Thoracic aorta (tissue), 2 donors: ENCODE measurements at places on chromosomes 11 and 22.

- DNase-seq = no peak
Measured at GRCh38 chr11:29256580-29256979, 760.2 kb downstream of the KCNA4 start.

DNA sequence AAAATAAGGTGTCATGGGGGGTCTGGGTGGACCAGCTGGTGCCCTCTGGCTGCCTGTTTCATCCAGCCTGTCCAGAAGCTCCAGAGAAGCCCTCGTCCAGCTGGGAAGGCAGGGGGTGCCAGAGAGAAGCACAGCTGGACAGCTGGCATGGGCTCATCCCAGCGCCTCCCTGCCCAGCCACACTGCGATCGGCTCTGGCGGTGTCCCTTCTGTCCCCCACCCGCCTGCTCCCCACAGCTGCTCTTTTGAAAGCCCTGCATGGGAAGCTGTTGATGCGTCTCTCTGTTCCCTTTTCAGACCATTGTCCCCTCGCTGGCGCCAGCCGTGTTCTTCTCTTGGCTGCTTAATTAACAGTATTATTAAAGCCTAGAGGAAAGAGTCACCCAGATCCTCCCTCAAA, 86.5 kb downstream of the MN1 start:
- DNase-seq = no peak

DNA sequence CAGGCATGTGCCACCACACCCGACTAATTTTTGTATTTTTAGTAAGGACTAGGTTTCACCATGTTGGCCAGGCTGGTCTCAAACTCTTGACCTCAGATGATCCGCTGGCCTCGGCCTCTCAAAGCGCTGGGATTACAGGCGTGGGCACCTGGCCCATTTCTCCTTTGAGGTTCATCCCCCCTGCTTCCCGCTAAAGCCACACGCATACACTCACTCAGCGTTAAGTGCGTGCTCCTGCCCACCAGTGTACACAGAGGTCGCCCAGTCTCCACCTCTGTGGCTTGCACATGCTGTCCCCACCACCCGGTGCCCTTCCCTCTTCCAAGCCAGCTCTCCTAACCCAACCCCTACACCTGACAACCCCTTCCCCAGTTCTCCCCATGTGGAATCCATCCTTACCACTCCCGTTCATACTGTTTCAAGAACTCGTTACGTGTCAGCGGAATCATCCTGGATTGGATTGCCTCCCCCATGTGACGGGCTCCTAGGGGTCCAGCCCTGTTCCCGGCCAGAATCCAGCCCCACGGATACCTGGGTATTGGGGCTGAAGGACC, 15.7 kb upstream of the CYTH4 start:
- no peak for DNase-seq

GRCh38 chr11:130159657-130160497, at the start of gene ST14:
TSS of gene ST14 (plus strand) at chr11:130159782. CDS start at chr11:130159980, 198 bp downstream.
- DNase-seq = no peak

DNA sequence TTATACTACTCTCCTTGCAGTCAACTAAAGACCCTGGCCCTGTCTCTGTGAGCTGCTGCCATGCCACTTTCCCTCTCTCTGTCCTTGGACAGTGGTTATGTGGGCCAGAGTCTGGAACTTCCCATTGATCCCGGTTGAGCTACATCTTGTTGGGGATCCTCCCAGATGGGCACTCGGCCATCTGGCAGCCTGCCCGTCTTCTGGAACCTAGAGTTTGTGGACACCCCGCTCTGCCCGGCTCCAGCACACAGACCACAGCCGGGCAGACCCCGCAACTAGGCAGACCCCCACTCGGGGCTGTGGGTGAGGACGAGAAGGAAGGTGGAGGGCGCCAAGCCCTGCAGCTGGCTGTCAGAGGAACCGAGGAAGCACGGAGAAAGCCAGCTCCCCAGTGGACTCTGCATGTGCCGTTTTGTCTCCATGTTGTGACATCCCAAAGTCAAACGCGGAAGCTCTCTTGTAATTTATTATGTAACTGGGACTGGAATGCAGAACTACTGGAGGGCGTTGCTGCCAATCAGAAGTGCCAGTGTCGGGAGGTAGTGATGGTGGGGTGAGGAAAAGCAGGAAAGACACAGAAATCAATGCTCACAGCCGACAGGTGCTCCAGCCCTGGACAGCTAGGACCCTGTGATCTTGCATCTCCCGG, 207.7 kb downstream of the CEP164 start:
- DNase-seq = no peak

- DNase-seq = peak; percentile 81
Measured at GRCh38 chr11:64181506-64182411, 4.2 kb upstream of the STIP1 start.

DNA sequence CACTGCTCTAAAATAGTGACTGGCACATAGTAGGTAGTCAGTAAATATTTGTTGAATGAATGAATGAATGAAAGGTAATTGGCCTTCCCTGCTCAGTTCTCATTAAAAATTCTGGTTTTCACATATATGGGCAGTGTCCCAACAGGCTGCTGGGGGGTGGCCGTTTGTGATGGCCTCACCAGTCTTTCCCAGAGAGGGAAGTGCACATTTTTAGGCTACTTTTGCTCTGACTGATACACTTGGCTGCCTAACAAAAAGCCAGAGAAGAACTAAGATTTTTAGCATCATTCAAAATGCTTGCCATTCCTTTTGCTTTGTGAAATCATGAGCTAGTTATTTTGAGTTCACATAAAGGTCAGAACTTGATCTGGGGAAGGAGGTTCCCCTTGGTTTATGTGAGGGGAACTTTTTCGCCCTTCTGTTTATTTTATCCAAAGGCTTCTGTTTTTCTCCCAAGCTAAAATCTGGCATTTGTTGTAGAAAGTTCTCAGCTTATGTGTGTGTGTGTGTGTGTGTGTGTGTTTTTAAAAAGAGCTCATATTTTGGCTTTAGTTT, 83.1 kb downstream of the PTPRJ start:
- no peak for DNase-seq

DNA sequence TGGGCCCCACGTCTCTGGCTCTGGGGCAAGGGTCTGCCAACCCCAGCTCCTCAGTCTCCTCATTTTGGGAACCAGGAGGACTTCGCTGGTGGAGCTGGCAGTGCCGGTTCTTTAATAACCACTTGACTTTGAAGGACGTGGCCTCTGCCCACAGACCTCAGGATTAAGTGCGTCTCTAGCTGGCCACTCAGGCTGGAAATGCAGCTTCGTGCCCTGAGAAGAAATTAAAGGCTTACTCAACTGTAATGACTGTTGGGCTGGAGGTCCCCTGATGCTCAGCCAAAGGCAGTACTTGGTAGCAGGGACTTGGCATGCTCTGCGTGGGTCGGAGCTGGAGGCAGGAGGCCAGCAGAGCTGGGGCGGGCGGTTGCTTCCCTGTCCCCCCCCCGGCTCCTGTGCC, 16.7 kb upstream of the PARVG start:
- DNase-seq = no peak

- DNase-seq = no peak
Measured at GRCh38 chr11:60182541-60183330, at the start of gene MS4A6A. TSS of gene MS4A6A (minus strand) at chr11:60183083. CDS start at chr11:60181727, 1,356 bp downstream.

- no peak for DNase-seq
Measured at GRCh38 chr22:48690583-48691317, 1136.9 kb downstream of the BRD1 start.

DNA sequence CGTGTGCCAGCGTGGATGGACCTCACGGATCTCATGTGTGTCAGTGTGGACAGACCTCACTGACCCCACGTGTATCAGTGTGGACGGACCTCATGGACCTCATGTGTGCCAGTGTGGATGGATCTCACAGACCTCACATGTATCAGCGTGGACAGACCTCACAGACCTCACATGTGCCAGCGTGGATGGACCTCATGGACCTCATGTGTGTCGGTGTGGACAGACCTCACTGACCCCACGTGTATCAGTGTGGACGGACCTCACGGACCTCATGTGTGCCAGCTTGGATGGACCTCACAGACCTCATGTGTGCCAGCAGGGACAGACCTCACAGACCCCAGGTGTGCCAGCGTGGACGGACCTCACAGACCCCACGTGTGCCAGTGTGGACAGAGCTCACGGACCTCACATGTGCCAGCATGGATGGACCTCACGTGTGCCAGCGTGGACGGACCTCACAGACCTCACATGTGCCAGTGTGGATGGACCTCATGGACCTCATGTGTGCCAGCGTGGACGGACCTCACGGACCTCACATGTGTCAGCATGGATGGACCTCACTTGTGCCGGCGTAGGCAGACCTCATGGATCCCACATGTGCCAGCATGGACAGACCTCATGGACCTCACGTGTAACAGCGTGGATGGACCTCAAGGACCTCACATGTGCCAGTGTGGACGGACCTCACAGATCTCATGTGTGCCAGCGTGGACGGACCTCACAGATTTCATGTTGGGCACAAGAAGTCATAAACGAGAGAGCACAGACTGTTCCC, 18.2 kb downstream of the TTLL8 start:
- DNase-seq = no peak

GRCh38 chr22:39722032-39722325, 151.4 kb downstream of the CACNA1I start:
- no peak for DNase-seq

- DNase-seq = no peak
Measured at GRCh38 chr11:68106165-68106940, 14.8 kb downstream of the CHKA start.

DNA sequence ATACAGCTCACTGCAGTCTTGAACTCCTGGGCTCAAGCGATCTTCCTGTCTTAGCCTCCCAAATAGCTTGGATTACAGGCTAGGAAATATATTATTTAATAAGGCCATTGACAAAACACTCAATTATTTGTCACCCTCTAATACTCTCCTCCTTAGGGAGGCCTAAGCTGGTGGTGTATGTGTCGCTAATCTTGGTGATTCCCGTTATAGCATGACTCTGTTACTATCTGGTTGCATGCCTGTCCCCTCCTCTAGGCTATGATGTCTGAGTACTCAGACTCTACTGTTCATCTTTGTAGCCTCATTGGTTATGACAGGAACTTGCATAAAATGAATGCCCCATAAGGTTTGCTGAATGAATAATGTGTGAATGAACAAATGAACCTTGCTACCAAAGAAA, 87.6 kb downstream of the USP35 start:
- DNase-seq = no peak

DNA sequence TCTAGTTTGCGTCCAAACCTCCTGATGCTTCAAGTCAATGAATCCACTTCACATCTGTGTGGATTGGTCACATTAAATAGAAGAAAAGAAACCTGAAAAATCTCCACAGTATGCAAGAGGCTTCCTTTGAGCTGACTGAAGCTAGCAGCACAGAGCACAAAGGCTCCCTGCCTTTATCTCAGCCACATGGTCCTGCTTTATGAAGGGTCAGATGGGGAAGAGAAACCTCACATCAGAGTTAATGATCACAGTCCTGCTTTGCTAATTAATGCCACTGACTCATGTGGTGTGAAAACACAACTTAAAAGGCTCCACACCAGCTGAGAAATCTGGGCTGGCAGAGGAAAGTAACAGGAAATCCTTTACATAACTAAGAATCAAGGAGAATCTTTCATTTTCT, 1291.0 kb downstream of the LRRC4C start:
- no peak for DNase-seq

- DNase-seq = no peak
Measured at GRCh38 chr11:35918716-35919115, 25.1 kb upstream of the LDLRAD3 start.

DNA sequence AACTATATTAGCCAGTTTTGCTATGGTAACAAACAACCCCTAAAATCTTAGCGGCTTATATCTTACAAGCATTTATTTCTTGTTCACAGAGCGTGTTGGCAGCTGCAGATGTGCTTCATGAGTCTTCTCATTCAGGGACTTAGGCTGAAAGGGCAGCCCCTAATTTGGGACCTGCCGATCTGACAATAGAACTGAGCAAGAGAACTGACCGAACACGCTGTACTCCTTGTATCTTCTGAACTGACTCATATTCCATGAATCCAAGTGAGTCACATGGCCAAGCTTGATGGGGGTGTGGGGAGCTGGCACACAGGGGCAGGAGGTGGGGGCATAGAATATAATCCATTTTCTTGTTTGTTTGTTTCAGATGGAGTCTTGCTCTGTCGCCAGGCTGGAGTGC, 481.7 kb upstream of the CADM1 start:
- no peak for DNase-seq
